ENCODE measurements at places on chromosomes 2 and 18.
A peak's percentile ranks its signal among the peaks of the same experiment; 100 is the strongest.

DNA sequence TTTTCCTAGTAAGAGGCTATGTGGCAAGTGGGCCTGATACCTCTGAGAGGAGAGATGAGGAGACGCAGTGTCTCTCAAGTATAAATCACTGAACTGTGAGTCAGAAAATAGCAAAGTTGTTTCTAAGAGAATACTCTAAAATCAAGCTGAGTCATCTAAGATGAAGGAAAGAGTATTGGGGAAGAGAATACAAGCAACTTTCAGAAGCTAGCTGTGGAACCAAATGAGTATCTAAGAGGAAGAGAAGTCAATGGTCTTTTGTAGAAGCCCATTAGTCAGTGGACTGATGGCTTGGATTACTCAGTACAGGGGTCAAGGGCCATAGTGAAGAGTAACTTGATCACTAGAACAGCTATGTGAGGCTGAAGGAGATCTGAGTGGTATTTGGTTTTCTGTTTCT lies 2.7 kb upstream of the DCC start:
- no peak for DNase-seq

DNA sequence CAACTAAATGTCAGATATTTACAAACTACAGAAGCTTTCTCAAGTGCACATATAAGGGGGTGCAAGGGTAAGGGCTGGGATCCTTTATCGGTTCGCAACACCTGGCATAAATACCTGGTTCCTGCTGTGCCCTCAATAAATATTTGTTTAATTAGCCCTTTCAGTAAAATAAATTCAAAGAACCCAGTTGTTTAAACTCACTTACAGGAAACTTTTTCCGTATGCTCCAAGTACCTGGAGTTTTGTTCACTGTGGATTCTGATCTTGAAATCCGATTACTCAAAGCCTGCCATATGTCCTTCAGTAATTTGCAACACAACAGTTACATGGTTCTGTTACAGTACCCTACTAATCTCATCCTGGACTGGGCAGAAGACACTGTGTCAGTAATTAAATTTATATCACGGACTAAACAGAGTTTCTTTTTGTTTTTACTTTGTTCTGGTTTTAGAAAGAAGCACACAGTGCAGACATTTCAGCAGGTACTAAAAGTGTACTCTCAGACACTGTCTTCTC lies 36.9 kb downstream of the TBC1D8 start:
- peak; percentile 47 for DNase-seq

- DNase-seq = no peak
Observed at GRCh38 chr2:74841641-74842040, 7.7 kb downstream of the HK2 start.

DNA sequence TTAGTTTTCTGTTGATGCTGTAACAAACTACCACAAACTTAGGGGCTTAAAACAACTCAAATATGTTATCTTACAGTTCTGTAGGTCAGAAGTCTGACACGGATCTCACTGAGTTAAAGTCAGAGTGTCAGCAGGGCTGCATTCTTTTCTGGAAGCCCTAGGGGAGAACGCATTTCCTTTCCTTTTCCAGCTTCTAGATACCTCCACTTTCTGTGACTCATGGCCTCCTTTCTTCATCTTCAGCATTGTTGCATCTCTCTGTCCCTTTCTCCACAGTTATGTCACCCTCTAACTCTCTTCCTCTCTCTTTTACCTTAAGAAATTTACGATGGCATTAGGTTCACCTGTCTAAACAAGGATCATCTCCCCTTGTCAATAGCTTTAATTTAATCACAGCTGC lies 13.3 kb upstream of the PPP4R1 start:
- DNase-seq = no peak

DNA sequence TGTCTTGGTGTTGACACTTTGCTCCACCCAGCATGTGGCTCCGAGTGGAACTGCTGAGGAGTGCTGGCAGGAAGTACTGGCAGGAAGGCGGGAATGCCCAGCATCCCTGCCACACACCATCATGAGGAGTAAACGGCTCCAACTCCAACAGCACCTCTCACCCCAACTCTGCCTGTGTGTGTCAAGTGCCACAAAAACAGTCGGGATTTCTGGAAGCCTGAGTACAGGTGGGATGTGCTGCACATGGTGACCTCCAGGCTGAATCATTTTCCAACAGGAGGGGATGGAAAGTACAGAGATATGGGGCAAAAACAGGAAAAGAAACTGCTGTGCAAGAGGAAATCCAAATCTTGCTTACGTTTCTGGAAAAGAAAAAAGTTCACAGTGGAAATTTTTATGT lies 53.6 kb downstream of the PARD6G start:
- DNase-seq = no peak

DNA sequence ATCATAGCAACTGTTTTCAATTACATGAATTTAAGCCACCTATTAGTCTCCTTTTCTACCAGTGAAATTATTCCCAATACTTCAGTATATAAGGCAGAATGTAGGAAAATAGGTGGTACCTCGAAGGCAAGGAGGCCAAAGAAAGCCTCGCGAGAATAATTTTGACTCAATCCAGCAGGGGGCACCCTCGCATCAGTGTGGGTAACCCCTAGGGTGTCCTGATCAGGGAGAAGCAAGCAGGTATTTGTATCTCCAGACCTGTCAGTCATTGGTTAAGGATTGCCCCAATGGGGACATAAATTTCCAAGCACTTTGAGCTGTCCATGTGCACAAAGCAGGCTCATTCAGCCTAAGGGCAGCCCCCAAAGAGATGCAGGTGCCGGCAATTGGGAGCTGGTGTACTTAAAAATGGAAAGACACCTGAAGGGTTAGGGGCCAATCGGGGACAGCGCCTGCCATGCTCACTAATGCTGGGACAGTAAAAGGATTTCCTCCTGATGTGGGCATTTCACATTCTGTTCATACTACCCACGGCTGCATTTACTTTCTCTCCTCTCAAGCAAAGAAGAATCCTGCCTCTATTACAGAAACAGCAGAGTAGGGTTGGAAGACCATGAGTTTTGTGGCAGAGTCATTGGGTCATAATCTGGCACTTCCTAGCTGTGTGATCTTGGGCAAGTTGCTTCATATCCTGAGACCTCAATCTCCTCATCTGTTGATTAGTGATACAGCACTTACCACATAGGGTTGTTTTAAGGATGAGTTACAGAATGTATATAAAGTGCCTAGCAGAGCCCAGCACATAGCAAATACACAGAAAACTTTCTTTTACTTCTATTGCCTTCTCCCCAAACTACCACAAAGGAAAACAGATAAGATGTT lies 136.1 kb downstream of the ICOS start:
- DNase-seq = peak; percentile 14
